ENCODE measurements at places on chromosomes 5 and 9. TPM values are rescaled to one million over a fixed set of nuclear protein-coding genes. Genes with fewer than 3 reads are reported as not detected.

Gene LRRC26
- total RNA-seq, result not detected

Gene SPATA24
- 7.2 TPM for total RNA-seq

Gene FAT2
- 21.9 TPM for total RNA-seq

Gene C5orf58
- total RNA-seq, result not detected

Gene ESM1
- total RNA-seq, result 0.73 TPM

Gene IFNA2
- not detected for total RNA-seq

Gene PCDHA10
- 0.32 TPM for total RNA-seq

Gene PCDHAC2
- total RNA-seq, result 0.73 TPM

Gene SLC34A3
- under 0.01 TPM for total RNA-seq

Gene ANKRD20A1
- total RNA-seq, result not detected

Measured in hair follicle dermal papilla cell (primary cell).